Stimulated activated CD4-positive, alpha-beta T cell treated with anti-CD3 and anti-CD28 coated beads, Interleukin-2, amount 100 ng/mL, for 24 hours (primary cell): ENCODE measurements at places on chromosomes 2 and 18.

- DNase-seq, result no peak
Observed at GRCh38 chr2:231181860-231182512, 16.4 kb upstream of the ARMC9 start.

GRCh38 chr2:187879491-187879890 is 325.3 kb upstream of the TFPI start:
- DNase-seq, result no peak

- DNase-seq, result no peak
Observed at GRCh38 chr18:67402543-67402942, 114.0 kb downstream of the DSEL start.

- DNase-seq, result no peak
Observed at GRCh38 chr18:48161911-48162698, 231.6 kb upstream of the SMAD2 start.

DNA sequence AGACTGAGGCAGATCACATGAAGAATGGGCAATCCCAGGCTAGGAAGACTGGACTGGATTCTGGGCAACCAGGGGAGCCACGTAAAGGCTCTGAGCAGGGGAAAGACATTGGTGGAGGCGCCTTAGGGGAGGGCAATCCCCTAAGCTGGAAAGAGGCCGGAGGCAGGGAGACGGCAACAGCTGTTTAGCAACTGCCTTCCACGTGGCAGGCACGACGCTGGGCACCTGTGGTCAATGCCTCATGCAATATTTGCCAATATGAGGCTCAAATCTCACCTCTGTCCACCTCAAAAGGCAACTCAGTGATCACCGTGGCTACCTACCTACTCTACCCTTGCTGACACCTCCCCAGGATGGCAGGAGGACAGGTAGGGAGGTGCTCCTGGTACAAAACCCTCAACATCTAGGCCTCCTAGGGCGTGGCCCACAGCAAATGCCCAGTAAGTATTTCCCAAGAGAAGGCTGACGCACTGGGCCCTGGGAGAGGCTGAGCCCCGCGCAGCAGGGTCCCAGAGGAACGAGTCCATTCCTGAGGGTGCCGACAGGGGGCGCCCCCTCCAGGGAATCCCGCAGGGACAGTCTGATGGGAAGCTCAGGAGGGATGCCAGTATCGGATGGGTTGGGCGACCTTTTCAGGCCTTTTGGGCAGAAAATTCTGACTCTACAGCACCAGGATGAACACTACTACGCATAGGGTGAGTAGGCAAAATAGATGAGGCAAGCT is 8.9 kb downstream of the BOLA3 start:
- no peak for DNase-seq

DNA sequence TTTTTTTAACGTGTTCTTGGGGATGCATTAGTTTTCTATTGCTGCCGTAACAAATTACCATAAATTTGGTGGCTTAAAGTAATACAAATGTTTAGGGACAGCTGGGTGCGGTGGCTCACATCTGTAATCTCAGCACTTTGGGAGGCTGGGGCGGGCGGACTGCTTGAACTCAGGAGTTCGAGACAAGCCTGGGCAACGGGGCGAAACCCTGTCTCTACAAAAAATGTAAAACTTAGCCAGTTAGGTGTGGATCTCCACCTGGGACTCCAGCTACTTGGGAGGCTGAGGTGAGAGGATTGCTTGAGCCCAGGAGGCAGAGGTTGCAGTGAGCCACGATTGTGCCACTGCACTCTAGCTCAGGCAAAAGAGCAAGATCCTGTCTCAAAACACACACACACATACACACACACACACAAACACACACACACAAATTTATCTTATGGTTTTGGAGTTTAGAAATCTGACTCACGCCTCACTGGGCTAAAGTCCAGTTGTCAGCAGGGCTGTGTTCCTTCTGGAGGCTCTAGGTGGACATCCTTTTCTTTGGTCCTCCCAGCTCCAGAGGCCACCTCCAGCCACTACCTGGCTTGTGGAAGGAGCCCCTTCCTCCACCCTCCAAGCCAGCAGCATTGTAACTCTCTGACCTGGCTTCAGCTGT is 76.1 kb downstream of the SEPTIN10 start:
- DNase-seq, result no peak
